Temporal lobe (tissue), 4 donors: ENCODE measurements at places on chromosomes 6 and 20. TPM values are rescaled to one million over a fixed set of nuclear protein-coding genes. Genes with fewer than 3 reads are reported as not detected.

The GSTA3 gene
- total RNA-seq = not detected

The BMP5 gene
- total RNA-seq = 2.7 TPM

The FOXC1 gene
- 6.9 TPM for total RNA-seq

The CALHM6 gene
- 3.9 TPM for total RNA-seq

The MAP3K5 gene
- 12.0 TPM for total RNA-seq

The BPI gene
- total RNA-seq = 0.25 TPM

The PNPLA1 gene
- 0.25 TPM for total RNA-seq

The ZNF311 gene
- total RNA-seq = 6.1 TPM

The PSORS1C1 gene
- not detected for total RNA-seq

The UBE3D gene
- total RNA-seq = 14.8 TPM

The SLC26A8 gene
- total RNA-seq = 3.2 TPM

The IL17F gene
- 0.25 TPM for total RNA-seq

The POU5F1 gene
- total RNA-seq = not detected

The AAR2 gene
- total RNA-seq = 18.7 TPM

The PBOV1 gene
- total RNA-seq = not detected

The APOBEC2 gene
- not detected for total RNA-seq

The CDK19 gene
- 59.0 TPM for total RNA-seq

The SNAP91 gene
- total RNA-seq = 86.1 TPM

The RSPO4 gene
- total RNA-seq = not detected

The CLDN20 gene
- total RNA-seq = not detected

The GSTA2 gene
- not detected for total RNA-seq

The C20orf141 gene
- total RNA-seq = not detected

The CCN6 gene
- not detected for total RNA-seq

The TENT5A gene
- 2.5 TPM for total RNA-seq

The CGA gene
- not detected for total RNA-seq

The HSPA12B gene
- 2.7 TPM for total RNA-seq

The EPHA7 gene
- total RNA-seq = 36.4 TPM

The KIAA1586 gene
- 66.1 TPM for total RNA-seq

The TCF21 gene
- not detected for total RNA-seq

The SALL4 gene
- total RNA-seq = 0.49 TPM

The SNRPB2 gene
- 46.7 TPM for total RNA-seq

The LHFPL5 gene
- 0.98 TPM for total RNA-seq

The KHDC1 gene
- 2.7 TPM for total RNA-seq

The BACH2 gene
- 63.4 TPM for total RNA-seq

The SPDEF gene
- total RNA-seq = not detected

The ADAM33 gene
- total RNA-seq = 2.0 TPM

The PRRC2A gene
- total RNA-seq = 55.1 TPM

The MUC21 gene
- not detected for total RNA-seq

The PDYN gene
- total RNA-seq = 4.9 TPM

The METTL24 gene
- total RNA-seq = 0.98 TPM

The RBPJL gene
- total RNA-seq = not detected
